ENCODE measurements at places on chromosomes 2 and 18.
A peak's percentile ranks its signal among the peaks of the same experiment; 100 is the strongest.

DNA sequence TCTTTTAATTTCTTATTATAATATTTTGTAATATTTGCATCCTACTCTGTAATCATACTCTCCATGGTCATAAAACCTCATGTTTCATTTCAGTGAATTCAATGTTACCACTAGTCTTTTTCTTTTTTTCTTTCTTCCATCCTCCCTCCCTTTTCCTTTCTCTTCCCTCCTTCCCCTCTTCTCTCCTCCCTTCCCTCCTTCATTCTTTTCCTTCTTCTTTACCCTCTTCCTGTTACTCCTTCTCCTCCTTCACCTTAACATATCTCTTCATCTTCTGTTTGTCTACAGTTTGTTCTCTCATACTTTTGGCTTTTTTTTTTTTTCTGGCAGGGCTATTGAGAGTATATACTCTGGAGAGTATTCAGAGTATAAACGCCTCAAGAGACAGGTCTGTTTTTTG is 491.6 kb upstream of the ID2 start:
- DNase-seq: no peak

GRCh38 chr2:180246268-180246667 is 239.2 kb upstream of the CWC22 start:
- DNase-seq: no peak

DNA sequence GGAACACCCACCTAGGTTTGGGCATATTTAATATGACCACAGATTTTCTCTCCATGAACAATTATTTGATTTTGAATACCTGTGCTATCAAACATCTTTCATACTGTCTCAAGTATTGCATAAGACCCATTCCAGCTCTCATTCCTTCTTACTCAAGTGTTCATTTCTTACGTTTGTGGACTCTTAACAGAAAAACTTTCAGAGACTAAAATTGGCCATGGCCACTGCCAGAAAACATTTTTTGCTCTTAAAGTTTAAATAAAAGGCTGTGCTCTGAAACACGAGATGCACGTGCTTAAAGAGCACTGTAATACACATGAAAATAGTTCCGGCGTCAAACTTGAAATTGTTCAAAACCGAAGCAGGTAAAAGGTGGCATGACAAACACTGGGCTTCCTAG is 89.3 kb downstream of the LIMS1 start:
- no peak for DNase-seq

GRCh38 chr2:174914853-174915760 is 90.1 kb downstream of the CHN1 start:
- DNase-seq: peak; percentile 32

- DNase-seq: no peak
Observed at GRCh38 chr2:38464971-38465788, 88.1 kb upstream of the ATL2 start.

DNA sequence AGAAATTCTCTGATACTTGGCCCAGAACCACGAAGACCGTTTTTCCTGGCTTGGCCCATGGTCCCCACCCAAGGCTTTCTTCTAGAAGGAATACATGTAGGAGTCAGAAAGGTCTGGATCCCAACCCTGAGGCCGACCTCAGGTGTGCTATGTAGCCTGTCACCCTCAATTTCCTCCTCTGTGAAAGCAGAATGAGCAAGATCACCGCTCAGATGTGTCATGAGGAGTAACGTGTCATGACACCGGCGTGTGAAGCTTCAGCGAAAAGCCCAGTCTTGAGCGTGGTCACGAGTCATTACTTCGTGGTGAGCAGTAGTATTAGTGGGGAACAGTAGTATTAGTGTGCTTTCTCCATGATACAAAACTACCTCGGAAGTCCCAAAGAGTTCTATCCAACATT is 103.4 kb downstream of the ALPK2 start:
- DNase-seq: peak; percentile 84

- peak; percentile 9 for DNase-seq
Observed at GRCh38 chr2:207718521-207718920, 7.1 kb downstream of the CCNYL1 start.

DNA sequence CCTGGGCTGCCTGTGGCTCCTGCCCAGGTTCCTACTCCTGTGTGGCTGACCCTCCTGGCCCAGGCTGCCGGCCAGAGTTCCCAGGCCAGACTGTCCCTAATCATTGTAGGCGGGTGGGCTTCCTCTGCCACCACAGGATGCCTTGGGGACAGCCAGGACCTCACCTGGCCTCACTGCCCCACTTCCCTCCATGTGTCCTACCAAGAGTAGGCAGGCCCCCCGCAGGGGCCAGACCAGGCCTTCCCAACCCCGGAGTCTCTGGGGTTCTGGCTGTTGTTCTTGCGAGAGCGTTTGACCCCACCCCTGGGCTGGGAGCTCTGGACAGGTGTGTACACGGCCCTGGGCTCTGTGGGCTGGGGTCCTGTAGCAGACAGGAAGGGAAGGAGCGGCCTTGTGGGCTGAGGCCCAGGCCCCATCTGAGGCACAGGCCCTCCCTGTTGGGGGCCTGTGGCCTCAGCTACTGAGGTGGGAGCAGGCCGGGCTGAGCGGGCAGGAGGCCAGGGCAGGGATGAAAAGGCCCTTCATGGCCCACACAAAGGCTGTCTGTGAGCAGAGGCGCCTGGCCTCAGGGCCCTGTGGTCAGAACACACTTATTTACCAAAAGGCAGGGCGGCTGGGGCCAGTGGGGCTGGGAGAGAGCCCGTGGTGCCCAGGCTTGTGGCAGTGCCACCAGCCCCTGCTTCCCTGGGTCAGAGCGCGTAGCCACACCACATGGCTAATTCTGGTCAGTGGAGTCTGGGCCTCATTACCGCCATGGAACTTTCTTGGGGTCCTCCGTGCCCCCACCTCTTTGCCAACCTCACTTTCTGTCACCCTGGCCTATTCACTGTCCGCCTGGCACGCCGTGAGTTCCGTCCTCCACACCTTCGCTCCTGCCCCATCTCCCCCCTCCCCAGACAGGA is 2.0 kb downstream of the SNORC start:
- no peak for DNase-seq

- no peak for DNase-seq
Observed at GRCh38 chr2:135091681-135092080, 39.6 kb downstream of the RAB3GAP1 start.

DNA sequence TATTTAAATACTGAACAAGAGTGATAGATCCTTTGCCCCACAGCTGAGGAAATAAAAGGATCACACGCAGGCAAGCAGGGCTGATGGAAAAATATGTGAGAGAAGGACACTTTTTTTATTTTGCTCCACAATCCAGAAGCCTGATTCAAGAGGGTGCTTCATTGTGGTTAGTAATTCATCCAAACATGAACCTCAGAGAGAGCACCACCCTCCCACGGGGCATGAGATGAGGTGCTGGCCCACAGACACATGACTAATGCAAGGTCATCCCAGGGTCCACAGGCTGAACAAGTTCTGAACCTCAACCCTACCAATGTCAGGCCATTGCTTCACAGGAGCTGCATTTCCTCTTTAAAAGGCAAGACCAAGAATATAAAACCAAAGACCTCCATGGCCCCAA is 239.6 kb downstream of the MREG start:
- DNase-seq: peak; percentile 92

GRCh38 chr2:200092235-200092634 is 136.9 kb downstream of the MAIP1 start:
- no peak for DNase-seq

DNA sequence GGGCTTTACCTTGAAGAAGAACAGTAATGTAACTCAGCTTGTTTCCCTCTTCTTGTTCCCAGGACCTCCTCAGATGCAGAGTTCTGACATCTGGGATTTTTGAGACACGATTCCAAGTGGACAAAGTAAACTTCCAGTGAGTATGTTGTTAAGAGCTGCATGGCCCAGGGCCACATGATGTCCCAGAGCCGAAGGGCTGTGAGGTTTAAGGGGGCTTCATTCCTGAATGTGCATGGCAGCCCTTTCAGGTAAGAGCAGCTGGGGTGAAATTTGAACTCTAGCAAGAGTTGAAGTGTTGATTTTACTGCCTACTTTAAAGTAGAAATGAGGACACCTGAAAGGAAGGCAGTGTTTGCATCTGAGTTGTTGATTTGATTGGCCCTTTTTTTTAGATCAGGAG is 13.3 kb downstream of the CHMP1B start:
- no peak for DNase-seq

- DNase-seq: peak; percentile 74
Observed at GRCh38 chr2:209638346-209638745, 133.3 kb upstream of the UNC80 start.

DNA sequence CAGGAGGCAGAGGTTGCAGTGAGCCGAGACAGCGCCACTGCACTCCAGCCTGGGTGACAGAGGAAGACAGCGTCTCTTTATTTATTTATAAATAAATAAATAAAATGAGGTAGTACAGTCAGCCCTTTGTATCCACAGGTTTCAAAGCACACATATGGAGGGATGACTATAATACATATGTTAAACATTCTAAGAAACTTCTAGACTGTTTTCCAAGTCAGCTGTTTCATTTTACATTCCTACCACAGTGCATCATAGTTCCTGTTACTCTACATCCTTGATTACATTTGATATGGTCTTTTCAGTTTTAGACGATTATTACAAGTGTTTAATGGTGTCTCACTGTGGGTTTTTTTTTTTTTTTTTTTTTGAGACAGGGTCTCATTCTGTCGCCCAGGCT is 157.6 kb downstream of the ATAD2B start:
- DNase-seq: no peak

GRCh38 chr2:126658319-126658904 is 2.5 kb downstream of the GYPC start:
- DNase-seq: no peak

DNA sequence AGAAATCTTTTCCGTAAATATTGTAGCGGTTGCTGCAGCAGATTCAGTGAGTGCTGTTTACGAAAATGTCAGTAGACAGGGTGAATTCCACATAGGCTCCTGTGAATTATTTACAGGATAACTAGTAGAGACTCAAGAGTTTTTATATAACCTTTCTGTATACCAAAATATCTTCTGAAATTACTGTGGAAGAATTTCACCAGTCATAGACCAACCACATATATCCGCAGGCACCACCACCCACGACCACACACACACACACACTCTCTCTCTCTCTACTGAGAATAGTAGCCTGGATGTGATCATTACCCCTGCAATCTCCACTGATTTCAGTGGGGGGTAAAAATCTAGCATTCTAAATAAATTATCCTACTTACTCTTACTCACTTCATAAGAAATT is 341.8 kb downstream of the RBM43 start:
- DNase-seq: peak; percentile 54

GRCh38 chr2:52940101-52940500 is 827.5 kb upstream of the CHAC2 start:
- DNase-seq: no peak

GRCh38 chr2:10002109-10002508 is 41.2 kb upstream of the KLF11 start:
- DNase-seq: no peak

GRCh38 chr2:101732199-101732598 is 34.7 kb downstream of the MAP4K4 start:
- DNase-seq: no peak

- no peak for DNase-seq
Observed at GRCh38 chr2:28133778-28134177, 243.2 kb downstream of the BABAM2 start.

- DNase-seq: no peak
Observed at GRCh38 chr2:218743068-218743467, 32.4 kb downstream of the TTLL4 start.

- DNase-seq: peak; percentile 91
Observed at GRCh38 chr2:43340945-43341356, 114.5 kb upstream of the ZFP36L2 start.

DNA sequence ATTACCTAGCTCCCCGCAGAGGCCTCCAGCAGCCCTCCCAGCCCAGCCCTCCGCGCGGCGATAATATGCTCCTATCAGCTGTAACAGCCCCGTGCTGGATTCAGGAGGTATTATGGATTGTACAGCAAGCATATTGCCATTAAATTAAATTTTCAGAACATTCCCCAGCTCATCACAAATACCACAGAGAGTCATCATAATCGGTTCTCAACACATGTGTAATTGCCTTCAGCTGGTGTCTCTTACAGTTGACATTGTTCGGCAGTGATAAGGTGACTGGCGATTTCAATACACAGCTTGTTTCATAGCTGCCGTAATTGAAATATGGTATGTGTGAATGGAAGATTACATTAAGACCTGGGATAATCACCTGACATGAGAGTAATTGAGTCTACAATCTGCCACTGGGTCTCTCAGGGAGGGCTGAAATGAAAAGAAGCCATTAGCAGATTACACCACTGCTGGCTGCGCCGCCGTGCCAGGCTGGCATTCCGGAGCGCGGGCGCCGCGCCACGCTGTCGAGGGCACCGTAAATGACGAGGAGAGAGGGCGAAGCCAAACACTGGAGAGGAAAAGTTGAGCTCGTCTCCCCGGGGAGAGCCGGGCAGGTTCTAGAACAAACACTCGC is 549.4 kb upstream of the SALL3 start:
- DNase-seq: no peak

DNA sequence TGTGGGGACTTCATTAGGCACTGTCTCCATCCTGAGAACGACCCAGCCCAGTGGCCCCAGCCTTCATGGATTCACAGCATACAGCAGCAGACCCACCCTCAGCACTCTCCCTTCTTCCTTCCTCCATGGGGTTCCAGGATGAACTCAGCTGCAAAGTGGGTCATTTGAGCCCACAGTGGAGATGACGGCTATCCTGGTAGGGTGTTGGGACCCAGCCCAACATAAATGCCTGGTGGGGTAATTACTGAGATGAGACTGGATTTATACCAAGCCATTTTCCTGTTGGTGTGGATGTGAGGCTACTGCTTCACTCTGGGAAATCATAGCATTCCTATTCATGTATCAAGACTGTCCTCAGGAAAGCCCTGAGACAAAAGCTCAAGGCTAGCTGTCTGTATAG is 536.7 kb upstream of the TNP1 start:
- DNase-seq: no peak

GRCh38 chr18:36627637-36628036 is 201.2 kb downstream of the TPGS2 start:
- DNase-seq: peak; percentile 16

DNA sequence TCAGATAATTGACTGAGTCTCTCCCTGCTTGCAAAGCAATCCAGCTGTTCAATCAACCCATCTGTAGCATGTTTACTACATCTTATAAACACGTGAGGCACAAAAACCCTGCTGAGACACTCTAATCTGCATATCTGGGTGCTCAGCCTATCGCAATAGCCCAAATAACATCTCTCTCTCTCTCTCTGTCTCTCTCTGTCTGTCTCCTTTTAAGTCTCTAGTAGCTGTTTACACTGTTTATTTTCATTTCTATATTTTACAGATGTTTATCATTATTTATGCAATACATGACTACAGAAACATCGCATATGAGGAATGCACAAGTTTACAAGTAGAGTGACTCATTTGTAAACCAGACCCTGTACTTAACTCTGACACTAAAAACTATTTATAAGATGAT is 422.1 kb upstream of the DSEL start:
- DNase-seq: peak; percentile 42

DNA sequence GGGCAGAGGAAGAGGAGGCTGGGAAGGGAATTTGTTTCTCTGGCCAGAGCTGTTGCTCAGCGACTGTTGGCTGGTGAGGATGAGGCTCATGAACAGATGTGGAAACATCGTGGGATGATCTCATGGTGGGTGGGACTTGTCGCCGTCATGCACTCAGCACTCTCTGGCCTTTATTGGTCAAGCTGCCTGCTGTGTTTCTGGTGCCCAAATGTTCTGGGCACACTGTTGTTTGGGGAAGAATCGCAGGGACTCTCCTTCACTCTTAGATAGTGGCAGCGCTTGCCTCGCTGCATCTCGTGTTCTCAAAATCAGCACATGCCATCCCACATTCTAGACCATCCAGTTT is 145.6 kb downstream of the AGAP1 start:
- peak; percentile 73 for DNase-seq
